ENCODE measurements at places on chromosomes 2 and 18.

GRCh38 chr2:81894451-81894990, 1590.0 kb upstream of the LRRTM1 start:
- DNase-seq: no peak

DNA sequence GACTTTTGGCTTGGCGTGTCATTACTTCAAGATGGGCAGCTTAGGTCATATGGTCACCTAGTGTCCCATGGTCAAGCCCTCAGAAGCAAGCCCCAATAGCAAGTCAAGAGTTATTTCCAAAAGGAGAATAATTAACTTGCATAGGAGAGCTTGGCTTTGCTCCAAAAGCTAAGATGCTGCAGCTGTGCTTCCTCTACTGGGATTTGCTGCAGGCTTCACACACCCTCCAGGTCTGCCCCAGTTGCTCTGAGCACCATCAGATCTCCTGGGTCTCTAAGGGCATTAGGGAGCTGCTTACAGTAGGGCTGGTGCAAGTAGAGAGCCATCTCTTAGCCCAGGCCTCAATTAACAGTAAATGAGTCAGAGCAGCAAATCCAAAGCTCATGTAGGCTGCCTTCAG, 46.6 kb downstream of the THUMPD2 start:
- DNase-seq: no peak

- no peak for DNase-seq
Measured at GRCh38 chr2:216904974-216905373, 45.1 kb upstream of the TNP1 start.

- DNase-seq: no peak
Measured at GRCh38 chr2:238136820-238137537, 1.5 kb upstream of the KLHL30 start.

DNA sequence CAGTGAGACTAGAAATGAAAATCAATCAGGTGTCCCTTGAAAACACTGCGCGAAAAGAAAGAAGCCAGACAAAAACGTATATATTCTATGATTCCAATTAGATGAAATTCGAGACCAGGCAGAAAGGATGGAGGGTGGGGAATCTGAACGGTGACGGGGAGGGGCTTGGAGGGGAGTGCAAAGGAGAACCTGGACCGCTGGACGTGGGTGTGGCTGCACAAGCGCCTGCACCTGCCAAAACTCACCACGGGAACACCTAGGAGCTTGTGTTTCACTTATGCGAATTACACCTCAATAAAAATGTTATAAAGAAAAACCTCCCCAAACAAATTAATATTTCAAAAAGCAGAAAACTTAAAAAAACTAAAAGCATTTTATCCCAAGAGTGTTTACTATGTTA, 21.9 kb downstream of the THAP4 start:
- DNase-seq: no peak

DNA sequence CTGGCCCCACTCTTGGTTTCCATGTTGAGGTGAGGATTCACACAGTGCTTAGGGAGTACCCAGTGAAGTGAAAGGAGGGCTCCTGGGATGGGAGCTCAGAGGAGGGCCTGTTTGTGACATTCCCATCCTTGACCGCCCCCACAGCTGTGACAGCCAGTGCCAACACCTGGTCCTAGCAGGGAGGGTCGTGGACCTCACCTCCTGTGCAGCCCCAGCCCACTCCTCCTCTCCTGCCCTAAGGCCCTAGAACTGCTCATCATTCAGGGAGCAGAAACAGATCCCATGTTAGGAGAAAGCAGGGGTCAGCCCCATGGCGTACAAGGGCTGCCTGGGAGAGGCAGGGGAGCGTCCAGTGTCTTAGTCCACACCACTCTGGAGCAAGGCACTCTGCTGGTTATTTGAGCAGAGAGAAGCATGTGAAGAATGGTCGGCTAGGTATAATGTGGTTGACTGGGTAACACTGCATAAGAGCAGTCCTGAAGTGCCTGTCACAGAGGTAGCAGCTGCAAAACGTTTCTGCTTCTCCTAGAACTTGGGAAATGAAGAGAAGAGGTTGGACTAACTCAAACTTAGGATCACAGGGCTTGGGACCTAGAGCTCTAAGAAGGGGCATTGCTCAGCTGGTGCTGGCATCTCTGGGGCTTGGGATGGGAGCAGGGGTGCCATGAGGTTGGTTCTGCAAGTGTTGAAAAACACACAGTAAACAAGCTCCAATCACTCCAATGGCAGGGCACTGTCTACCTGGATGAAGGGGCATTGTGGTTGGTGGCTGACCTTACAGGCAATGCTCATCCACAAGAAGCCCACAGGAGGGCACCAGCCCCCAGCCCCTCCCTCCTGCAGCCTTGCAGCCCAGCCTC, 55.6 kb downstream of the FAM168B start:
- DNase-seq: no peak

DNA sequence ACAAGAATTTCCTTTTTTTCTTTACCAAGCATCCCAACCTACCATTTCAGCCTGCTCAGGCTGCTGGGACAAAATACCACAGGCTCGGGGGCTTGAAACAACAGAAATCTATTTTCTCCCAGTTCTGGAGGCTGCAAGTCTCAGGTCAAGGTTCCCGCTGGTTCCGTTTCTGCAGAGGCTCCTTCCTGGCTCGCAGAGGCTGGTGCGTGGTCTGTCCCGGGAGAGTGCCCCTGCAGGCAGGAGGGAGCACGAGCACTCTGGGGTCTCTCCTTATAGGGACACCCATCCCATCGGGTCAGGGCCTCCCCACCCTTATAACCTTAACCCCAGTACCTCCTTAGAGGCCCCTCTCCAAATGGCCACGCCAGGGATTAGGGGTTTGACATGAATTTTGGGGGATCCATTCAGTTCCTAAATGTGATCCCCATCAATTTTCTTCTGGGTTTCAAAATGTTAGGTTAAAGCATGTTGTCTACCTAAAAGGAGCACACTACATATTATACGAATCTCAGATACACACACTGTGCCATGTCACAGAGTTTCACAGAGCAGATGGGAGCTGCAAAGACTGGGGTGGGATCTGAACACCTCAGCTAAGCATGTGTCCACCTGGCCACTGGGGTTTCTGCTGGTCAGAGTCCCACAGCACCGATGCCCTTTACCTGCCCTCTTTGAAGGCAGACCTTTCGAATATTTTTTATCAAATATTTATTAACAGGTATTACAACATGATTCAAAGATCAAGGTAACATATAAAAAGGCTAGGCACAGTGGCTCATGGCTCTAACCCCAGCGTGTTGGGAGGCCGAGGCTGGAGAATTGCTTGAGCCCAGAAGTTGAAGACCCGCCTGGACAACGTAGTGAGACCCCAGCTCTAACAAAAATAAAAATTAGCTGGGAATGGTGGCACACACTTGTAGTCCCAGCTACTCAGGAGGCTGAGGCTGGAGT, 17.6 kb upstream of the ADI1 start:
- DNase-seq: no peak

GRCh38 chr2:143833015-143833660, 686.8 kb downstream of the ZEB2 start:
- no peak for DNase-seq

DNA sequence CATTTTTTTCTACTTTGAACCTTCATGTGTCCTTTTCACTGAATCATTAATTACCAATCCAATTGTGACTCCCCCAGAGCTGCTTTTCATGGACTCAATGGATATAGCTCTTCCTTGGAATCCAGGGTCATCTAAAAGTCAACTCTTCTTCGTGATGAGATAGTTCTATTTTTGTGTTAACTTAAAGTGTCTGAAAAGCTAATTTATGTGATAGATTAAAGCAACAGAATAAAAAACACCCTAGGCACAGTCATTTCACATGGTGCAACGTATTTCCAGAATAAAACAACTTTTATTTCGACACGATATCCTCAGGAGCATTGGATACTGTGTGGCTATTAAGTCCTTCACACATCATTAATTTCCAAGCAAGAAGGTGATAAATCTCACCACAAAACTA, 250.6 kb upstream of the SPHKAP start:
- DNase-seq: no peak

Data from effector CD8-positive, alpha-beta T cell (primary cell).